ENCODE measurements at places on chromosomes 7 and 10.

- no peak for DNase-seq
Measured at GRCh38 chr10:87534173-87534858, 29.6 kb downstream of the MINPP1 start.

- DNase-seq = no peak
Measured at GRCh38 chr10:26380815-26381214, 57.3 kb upstream of the APBB1IP start.

- DNase-seq = no peak
Measured at GRCh38 chr10:124704428-124705380, 39.5 kb downstream of the FAM53B start.

DNA sequence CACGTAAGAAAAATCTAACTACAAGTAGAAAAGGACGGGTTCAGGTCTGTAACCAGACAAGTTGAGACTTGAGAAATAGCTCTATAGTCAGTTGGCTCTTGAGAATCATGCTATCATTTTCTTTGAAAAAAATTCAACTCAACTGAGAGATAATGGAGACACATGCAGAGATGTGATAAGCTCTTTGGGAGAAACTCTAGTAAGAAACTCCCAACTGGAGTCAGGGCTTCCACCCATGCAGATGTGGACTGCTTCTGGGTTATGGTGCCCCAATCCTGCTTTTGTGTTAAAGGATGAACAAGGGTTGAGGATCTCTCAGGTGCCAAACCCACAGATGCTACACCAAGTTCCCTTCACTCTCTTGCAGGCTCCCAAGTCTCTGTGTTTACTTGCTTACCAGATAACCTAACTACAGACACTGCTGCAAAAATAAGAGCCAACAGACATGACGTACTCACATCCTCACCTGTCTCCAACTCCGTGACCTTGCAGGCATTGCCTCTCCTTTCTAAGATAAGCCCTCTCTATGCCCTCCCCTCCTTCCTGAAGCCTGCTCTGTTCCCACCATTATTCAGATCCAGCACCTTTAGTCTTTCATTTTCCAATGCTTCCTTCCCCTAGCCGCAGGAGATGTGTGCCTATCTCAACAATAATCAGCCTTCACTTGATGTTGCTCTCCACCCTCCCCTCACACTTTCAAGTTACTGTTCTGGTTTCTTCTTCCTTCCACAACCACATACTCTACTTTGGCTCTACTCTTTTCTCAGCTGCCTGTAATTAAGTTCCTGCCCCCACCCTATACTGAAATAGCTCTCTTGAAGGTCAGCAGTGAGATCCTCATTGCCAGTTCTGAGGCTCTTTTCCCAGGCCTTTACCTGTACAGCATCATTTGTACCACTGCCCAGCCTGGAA, 130.0 kb downstream of the ICA1 start:
- DNase-seq = no peak

- DNase-seq = no peak
Measured at GRCh38 chr7:13078105-13078504, 390.7 kb downstream of the ARL4A start.

GRCh38 chr10:8951440-8952089, 897.1 kb downstream of the GATA3 start:
- no peak for DNase-seq

DNA sequence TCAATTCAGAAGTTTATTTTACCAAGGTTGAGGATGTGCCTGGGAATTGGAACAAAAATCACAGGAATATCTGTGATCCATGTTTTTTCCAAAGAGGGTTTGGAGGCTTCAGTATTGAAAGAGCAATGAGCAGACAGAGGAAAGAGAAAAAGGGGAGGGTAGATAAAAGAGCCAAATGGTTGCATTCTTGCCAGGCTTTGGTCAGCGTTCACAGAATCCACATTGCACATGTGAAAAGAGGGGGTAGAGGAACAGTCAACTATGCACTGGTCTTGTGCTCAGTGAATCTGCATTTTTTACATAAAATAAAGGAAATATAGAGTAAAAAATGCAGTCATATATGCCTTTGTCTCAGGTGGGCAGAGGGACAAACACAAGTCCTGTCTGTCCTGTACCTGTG, 20.6 kb upstream of the ERCC6 start:
- no peak for DNase-seq

Measured in iris pigment epithelial cell (primary cell).